ENCODE measurements at places on chromosomes 16 and 17.

- DNase-seq, result no peak
Observed at GRCh38 chr17:57557416-57557815, 187.7 kb downstream of the CCDC182 start.

GRCh38 chr16:2516391-2517240 is 2.9 kb downstream of the ATP6V0C start:
- peak; percentile 88 for DNase-seq

- no peak for DNase-seq
Observed at GRCh38 chr16:30967795-30968194, 10.2 kb downstream of the SETD1A start.

- DNase-seq, result peak; percentile 95
Observed at GRCh38 chr17:78168242-78168902, at the start of gene SYNGR2. Gene SYNGR2, plus strand, starts transcription at chr17:78168581. Its CDS starts 36 bp downstream, at chr17:78168617.

- no peak for DNase-seq
Observed at GRCh38 chr17:69810326-69810965, 264.6 kb upstream of the KCNJ16 start.

GRCh38 chr16:85346404-85347212 is 234.3 kb upstream of the CIBAR2 start:
- DNase-seq, result no peak

GRCh38 chr16:49349446-49350168 is 24.0 kb upstream of the C16orf78 start:
- DNase-seq, result no peak

- no peak for DNase-seq
Observed at GRCh38 chr17:17947966-17948365, 24.2 kb downstream of the TOM1L2 start.

GRCh38 chr16:51180719-51181502 is 29.8 kb upstream of the SALL1 start:
- no peak for DNase-seq

DNA sequence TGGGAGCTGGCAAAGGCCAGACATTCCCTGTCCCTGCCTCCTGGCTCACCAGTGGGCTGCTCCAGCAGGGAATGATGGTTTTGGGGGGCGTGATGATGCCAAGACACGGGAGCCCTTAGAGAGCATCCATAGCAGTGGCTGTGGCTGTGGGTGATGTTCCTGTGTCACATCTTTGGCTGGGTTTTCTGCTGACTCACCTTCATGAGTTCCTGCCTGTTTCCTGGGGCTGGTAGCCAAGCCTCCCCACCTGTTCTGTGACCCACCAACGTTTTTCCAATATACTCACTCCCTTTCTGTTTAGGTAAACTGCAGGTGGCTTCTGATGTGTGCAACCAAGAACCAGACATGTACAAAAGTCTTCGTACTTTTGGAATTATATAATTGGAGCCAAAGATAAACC is 16.5 kb upstream of the NF1 start:
- DNase-seq, result peak; percentile 19

- no peak for DNase-seq
Observed at GRCh38 chr17:3643889-3644349, 7.4 kb downstream of the CTNS start.

DNA sequence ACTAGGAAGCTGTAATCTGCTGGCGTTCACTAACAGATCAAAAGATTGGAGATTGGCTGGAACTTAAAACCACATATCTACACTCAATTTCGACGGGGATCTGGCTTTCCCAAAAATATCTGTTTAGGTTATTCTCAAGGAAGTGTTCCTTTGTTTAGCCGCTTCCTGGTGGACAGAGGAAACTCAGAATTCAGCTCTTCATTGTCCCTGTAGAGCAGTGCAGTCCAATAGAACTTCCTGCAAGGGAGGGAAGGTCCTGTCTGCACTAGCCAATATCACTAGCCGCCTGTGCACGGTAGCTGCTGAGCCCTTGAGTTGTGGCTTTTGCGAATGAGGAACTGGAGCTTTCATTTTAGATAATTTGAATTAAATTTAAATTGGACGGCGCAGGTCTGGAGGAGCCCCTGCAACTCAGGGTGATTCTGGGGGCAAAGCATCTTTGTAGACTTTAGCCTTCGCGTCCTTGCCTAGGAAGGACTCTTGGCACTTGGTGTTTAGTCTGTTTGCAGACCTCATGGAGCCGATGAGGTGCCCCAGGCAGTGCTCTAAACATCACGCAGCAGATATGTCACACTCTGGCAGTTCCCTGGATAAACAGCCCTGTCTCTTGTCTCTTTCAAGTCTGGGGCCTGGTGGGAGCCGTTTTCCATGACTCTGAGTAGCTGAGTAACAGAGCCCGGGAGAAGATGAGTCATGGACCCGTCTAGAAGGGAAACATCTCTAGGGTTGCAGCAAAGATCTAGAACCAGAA is 122.2 kb downstream of the CCDC182 start:
- DNase-seq, result peak; percentile 82

DNA sequence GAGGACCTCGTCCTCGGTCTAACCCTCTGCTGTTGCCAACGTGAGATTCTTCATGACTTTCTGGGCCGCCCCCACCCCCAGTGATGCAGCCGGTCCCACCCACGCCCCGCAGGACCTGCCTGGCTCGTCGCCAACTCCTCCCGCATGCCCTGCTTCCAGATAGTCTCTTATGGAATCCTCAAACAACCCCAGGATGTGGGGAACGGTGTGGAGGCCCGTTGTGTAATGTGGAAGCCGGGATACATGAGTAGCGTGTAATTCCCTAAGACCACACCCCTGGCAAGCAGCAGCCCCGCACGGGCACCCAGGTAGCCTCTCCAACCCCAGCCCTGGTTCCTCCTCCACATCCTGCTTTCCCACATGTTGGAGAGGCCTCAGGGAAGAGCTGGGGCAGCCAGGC is 275.9 kb downstream of the C16orf95 start:
- DNase-seq, result no peak

GRCh38 chr16:24538756-24539294 is 541 bp upstream of the RBBP6 start:
- DNase-seq, result peak; percentile 92

DNA sequence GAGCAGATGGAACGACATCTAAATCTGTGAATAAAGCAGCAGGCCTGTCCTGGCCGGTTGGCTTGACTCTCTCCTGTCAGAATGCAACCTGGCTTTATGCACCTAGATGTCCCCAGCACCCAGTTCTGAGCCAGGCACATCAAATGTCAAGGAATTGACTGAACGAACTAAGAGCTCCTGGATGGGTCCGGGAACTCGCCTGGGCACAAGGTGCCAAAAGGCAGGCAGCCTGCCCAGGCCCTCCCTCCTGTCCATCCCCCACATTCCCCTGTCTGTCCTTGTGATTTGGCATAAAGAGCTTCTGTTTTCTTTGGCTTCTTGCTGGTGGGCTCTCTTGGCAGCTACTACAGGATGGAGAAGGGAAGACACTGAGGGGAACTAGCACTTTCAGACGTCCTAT is 4.1 kb upstream of the RSAD1 start:
- no peak for DNase-seq

All from hematopoietic multipotent progenitor cell treated with erythropoietin and hydrocortisone succinate and interleukin-3 and kit ligand, for 4 days (in vitro differentiated cells).